ENCODE measurements at places on chromosomes 3 and 15.

- no peak for DNase-seq
Measured at GRCh38 chr3:78285032-78285728, 1245.3 kb downstream of the ROBO2 start.

GRCh38 chr15:87929841-87930240 is 326.7 kb downstream of the NTRK3 start:
- DNase-seq = no peak

DNA sequence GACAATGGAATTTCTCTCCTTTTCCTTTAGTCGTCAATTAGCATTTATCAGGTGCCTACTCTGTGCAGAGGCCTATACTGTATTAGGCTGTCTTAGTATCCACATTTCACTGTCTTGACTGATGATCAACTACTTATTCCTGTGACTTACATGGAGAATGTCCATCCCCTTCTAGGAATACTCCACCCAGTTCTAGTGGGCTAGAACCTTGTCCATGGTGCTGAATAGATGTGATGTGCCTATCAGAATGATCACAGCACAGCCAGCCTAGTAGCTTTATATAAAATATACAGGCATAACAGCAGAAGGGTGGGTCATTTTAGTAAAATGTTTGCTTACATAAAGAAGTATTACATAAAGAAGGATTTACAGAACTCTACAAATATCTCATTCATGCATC is 621.4 kb downstream of the PDCD6IP start:
- no peak for DNase-seq

DNA sequence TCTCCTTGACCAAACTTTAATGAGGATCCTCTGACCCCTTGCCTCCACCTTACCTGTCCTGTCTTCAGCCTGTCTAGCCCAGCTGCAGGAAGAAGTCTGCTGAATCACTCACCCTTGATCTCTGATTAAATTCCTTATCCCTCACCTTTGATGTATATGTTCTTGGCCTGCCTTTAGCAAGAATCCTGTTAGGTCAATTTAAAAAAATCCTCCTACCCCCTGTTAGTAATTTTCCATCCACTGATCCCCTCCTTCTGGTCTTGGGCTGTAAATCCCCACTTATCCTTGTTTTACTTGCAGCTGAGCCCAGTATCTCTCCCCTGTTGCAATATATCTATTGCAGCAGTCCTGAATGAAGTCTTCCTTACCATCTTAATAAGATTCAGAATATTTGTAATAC is 39.0 kb downstream of the MYH15 start:
- DNase-seq = no peak

- no peak for DNase-seq
Measured at GRCh38 chr15:25900901-25901300, 37.8 kb upstream of the ATP10A start.

GRCh38 chr3:152737021-152737908 is 97.7 kb upstream of the P2RY1 start:
- DNase-seq = no peak

GRCh38 chr15:101043911-101044624 is 124.9 kb downstream of the LRRK1 start:
- DNase-seq = no peak

DNA sequence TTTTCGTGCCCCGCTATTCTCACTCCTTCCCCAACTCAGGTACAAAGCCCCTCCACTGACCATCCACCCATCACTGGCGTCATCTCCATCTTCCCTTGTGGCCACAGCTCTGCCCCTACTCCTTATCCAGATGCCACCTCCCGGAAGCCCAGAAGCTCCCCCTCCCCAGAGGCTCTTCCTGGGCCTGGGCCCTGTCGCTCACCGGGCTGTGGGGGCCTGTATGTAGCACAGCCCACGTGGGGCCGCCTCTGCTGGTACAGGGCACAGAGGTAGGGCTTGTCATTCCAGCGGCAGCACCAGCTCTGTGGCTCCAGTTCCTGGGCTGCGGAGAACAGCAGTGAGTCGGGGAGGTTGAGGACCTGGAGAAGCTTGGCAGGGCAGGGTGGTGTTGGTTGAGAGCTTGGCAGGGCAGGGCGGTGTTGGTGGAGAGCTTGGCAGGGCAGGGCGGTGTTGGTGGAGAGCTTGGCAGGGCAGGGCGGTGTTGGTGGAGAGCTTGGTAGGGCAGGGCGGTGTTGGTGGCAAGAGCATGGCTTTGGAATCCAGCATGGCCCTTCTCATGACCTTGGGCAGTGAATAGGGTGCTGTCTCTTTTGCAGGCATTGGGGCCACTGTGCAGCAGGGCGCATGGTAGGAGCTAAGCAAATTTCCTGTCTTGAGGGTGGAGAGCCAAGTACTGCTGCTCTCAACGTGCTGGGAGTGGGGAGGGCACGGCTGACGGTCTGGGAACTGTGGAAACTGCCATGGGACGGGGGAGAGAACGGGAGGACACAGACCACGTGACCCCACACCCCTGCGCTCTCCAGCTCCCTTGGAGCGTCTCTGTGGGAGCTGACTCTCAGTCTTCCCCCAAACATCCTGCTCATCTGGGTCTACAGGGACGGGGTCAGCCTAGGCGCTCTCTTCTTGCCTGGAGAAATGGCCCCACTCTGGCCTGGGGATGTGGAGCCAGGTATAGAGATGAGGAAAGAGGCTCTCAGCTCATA is 43.4 kb downstream of the MUC20 start:
- DNase-seq = no peak

DNA sequence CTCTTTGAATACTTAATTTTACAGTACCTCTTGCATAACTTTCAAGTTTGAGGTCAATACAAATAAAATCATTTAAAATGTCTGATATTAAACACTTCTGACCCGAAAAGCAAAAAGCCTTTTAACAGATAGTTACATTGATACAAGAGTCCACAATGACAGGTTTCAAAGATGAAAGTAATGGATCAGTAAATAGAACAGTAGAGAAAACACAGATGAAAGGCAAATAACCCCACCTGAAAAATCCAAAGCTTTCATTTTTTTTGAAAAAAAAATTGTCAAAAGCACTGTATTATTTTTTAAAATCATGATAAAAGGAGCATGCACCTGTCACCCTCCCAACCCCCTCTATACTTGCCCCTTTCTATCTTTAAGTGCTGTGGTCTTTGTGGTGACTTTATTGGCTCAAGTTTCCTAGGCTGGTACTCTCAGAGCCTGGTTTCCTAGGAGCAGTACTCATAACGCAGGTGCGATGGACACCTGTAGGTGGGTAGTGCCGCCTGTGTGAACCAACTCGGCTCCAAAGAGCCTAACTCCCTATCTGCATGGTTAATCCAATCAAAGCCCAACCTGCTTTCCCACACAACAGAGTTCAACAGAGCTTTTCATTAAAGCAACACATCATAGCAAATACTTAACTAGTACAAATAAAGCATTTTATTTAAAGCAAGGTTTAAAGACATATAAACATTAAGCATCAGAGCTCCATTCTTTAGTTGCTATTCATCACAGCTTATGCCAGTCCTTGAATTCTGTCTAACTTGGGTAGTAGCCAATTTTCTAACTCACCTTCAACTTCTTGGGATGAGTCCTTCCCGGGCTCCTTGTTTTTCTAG is 32.2 kb downstream of the LIPC start:
- DNase-seq = no peak

- DNase-seq = no peak
Measured at GRCh38 chr3:169965562-169966427, 812 bp upstream of the SEC62 start.

- DNase-seq = no peak
Measured at GRCh38 chr3:185820973-185821758, 3.7 kb downstream of the IGF2BP2 start.

GRCh38 chr15:79222808-79223207 is 59.7 kb upstream of the ANKRD34C start:
- DNase-seq = no peak

DNA sequence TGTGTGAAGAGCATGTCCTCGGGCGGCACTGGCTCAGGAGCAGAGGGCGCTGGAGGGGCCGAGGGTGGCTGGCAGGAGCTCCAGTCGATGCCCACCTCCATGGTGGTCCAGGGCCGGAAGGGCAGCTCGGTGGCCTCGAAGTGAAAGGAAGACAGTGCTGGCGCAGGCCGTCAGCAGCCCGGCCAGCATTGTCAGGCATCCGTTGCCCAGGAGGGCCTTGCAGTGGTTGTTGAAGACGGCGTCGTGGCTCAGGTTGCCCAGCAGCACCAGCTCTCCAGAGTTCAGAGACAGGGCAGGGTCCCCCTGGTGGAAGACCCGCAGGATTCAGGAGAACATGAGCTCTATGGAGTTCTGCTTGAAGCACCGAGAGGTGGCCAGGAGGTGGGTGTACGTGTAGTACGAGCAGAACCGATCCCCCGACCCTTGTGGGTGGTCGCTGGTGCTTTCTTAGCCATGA is 16.5 kb upstream of the SIAH2 start:
- no peak for DNase-seq

DNA sequence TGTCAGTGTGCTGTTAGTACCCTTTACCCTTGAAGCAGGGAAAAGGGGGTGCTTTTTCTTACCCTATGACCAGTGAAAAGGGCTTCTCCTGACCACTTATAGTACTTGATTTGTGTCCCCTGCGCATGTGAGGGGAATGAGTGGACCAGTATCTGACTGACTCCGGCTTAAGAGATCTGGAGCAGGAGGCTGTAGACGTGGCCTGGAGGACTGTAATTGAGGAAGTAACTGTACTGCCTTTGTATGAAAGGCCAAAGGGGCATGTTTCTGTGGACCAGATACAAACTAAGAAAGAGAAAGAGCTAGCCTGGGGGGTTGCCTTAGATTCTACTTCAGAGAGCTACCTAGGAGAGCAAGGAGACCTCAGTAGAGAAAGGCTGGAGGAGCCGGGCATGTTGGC is 89.9 kb upstream of the TBL1XR1 start:
- DNase-seq = no peak

- no peak for DNase-seq
Measured at GRCh38 chr3:188926111-188926510, 245.7 kb upstream of the TPRG1 start.

- DNase-seq = no peak
Measured at GRCh38 chr3:46299608-46300460, 54.1 kb upstream of the CCR2 start.

- no peak for DNase-seq
Measured at GRCh38 chr3:139797724-139798343, 120.1 kb upstream of the NMNAT3 start.

GRCh38 chr3:25849641-25850385 is 59.9 kb downstream of the OXSM start:
- no peak for DNase-seq

- DNase-seq = no peak
Measured at GRCh38 chr3:111531446-111531845, 10.6 kb upstream of the CD96 start.

- no peak for DNase-seq
Measured at GRCh38 chr15:76398317-76399104, 61.9 kb downstream of the ISL2 start.

- no peak for DNase-seq
Measured at GRCh38 chr3:12766541-12766940, 7.5 kb upstream of the TMEM40 start.

DNA sequence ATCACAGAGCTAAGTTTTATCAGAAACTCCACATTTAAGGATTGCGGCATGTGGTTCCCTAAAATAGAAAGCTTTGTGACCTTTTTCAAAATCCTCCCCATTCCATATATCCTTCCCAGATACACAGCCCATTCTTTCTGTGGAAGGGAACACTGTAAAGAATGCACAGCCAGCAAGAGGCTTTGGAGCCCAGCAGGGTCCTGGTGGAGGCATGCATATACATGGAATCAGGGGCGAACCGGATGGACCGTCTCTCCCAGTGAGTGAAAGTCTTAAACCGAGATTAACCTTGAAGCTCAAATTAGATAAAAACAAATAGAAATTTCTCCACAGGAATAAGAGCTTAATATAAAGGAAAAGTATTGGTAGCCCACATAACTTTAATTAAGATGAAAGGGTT is 436.2 kb upstream of the MDFIC2 start:
- DNase-seq = no peak

- DNase-seq = no peak
Measured at GRCh38 chr3:377158-377561, 180.6 kb downstream of the CHL1 start.

DNA sequence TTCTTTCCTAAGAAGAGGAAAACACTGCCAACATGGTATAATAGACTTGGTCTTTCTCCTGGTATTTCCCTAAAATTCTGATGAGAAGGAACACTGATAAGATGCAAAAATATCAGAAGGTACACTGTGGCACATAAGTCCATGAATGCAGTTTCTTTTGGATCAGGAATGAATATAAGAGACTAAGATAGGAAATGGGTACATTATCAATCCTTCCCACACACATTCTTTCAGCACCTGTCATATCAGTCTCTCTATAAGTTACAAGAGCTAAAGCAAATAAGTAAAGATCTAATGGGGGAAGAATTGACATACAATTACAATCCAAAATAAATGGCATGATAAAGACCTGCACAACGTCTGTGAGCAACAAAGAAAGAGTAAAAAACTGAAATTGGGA is 1101.0 kb downstream of the ROBO2 start:
- DNase-seq = no peak

GRCh38 chr3:129560269-129560787 is 17.4 kb downstream of the H1-8 start:
- no peak for DNase-seq

GRCh38 chr3:23288715-23289114 is 85.6 kb downstream of the UBE2E2 start:
- no peak for DNase-seq

- DNase-seq = no peak
Measured at GRCh38 chr3:55446850-55447249, 40.3 kb downstream of the WNT5A start.

- no peak for DNase-seq
Measured at GRCh38 chr3:175208326-175208725, 349.2 kb downstream of the NAALADL2 start.

- DNase-seq = no peak
Measured at GRCh38 chr3:183006396-183007002, 26.2 kb upstream of the DCUN1D1 start.

DNA sequence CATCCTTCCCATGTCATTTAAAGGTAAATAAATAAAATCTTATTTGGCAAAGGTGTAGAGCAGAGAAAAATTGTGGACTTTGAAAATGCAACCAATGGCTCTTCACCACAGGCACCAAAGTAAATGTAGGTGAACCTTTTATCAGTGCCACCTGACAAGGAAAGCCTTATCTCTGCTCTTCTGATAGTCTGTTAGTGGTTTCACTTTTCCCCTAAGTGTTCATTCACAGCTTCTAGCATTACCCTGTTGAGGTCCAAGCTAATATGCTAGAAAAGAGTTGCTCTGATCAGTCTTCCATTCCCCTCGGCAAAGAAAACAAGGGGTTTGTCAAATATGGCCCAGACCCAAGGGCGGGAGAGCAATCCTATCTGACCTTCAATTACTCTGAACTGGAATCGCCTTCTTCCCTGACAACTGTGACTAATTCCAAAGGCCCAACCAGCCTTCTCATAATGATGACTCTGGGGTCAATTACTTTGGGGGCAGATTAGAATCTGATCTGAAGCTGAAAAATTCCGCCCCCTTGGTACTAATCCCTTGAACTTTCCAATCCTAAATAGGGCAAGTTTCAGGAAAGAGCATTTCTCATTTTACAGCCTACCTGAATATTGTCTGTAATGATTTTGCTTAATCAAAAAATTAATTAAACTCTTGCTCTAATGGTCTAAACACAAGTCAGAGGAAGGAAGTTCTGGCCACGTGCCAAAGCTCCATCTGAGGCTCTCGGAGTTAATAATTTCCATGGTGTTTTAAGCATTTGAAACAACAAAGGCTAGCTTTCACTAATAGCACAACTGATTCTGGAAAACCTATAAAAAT is 52.4 kb downstream of the SETMAR start:
- peak; percentile 57 for DNase-seq

- DNase-seq = peak; percentile 48
Measured at GRCh38 chr3:149512073-149512782, 37.7 kb downstream of the TM4SF4 start.

Measured in left renal pelvis (tissue), 4 donors.